Tracheal epithelial cell (primary cell): ENCODE measurements at places on chromosomes 6 and 20. TPM values are rescaled to one million over a fixed set of nuclear protein-coding genes. Genes with fewer than 3 reads are reported as not detected.

SRSF12 gene
- total RNA-seq: 0.21 and 1.2 TPM in 2 replicates

POM121L2 gene
- total RNA-seq: not detected in 2 replicates

DDX39B gene
- 279 and 313 TPM in 2 replicates for total RNA-seq

PDCD2 gene
- 104 and 122 TPM in 2 replicates for total RNA-seq

AGER gene
- total RNA-seq: 0.43 TPM in 1 of 2 replicates, not detected in the other

SLC35D3 gene
- total RNA-seq: under 0.01 TPM in 1 of 2 replicates, not detected in the other

HCRTR2 gene
- not detected in 2 replicates for total RNA-seq

RNF5 gene
- total RNA-seq: 33.2 and 39.8 TPM in 2 replicates

GPR6 gene
- total RNA-seq: not detected in 2 replicates

CTCFL gene
- not detected in 2 replicates for total RNA-seq

TCF19 gene
- total RNA-seq: 3.0 and 6.0 TPM in 2 replicates

C20orf202 gene
- total RNA-seq: not detected in 2 replicates

FNDC11 gene
- 0.85 and 3.1 TPM in 2 replicates for total RNA-seq

EPPIN gene
- total RNA-seq: not detected in 2 replicates

FRK gene
- total RNA-seq: 2.8 and 4.8 TPM in 2 replicates

KCNK5 gene
- total RNA-seq: 0.21 and 0.72 TPM in 2 replicates

PBX2 gene
- 32.6 and 36.4 TPM in 2 replicates for total RNA-seq

MAPK13 gene
- 40.3 and 44.3 TPM in 2 replicates for total RNA-seq

MUCL3 gene
- under 0.01 TPM in 1 of 2 replicates, not detected in the other for total RNA-seq

ADGB gene
- total RNA-seq: not detected in 2 replicates

DLK2 gene
- 3.1 and 5.3 TPM in 2 replicates for total RNA-seq

MDN1 gene
- total RNA-seq: 17.8 and 20.7 TPM in 2 replicates

RAB44 gene
- total RNA-seq: under 0.01 TPM in 1 of 2 replicates, not detected in the other

SLC17A1 gene
- total RNA-seq: 1.4 TPM in 1 of 2 replicates, not detected in the other

CD109 gene
- total RNA-seq: 48.9 and 95.9 TPM in 2 replicates

DHX16 gene
- total RNA-seq: 35.0 and 39.8 TPM in 2 replicates

NOX3 gene
- total RNA-seq: not detected in 2 replicates

E2F1 gene
- total RNA-seq: 0.43 and 2.2 TPM in 2 replicates

PRSS16 gene
- total RNA-seq: 5.5 and 6.7 TPM in 2 replicates

KCNK15 gene
- 0.96 TPM in 1 of 2 replicates, not detected in the other for total RNA-seq

OR2B6 gene
- total RNA-seq: not detected in 2 replicates

C20orf141 gene
- not detected in 2 replicates for total RNA-seq

PAQR8 gene
- total RNA-seq: 0.96 and 1.7 TPM in 2 replicates

TCF15 gene
- total RNA-seq: not detected in 2 replicates

HTR1E gene
- not detected in 2 replicates for total RNA-seq

CRYBG1 gene
- total RNA-seq: 46.5 and 81.6 TPM in 2 replicates

CNBD2 gene
- 0.64 and 0.96 TPM in 2 replicates for total RNA-seq

C6orf163 gene
- total RNA-seq: 1.4 TPM in 1 of 2 replicates, not detected in the other

PERP gene
- total RNA-seq: 325 and 354 TPM in 2 replicates

FNDC1 gene
- total RNA-seq: not detected in 2 replicates

TRIM15 gene
- under 0.01 TPM in 1 of 2 replicates, not detected in the other for total RNA-seq

SLC17A2 gene
- total RNA-seq: not detected in 2 replicates

MRS2 gene
- total RNA-seq: 34.7 and 43.7 TPM in 2 replicates
